Caco-2 (cell line): ENCODE measurements at places on chromosomes 2 and 18. TPM values are rescaled to one million over a fixed set of nuclear protein-coding genes. Genes with fewer than 3 reads are reported as not detected.

GRCh38 chr18:3842844-3843243 lies 392.9 kb downstream of the TGIF1 start:
- no peak for DNase-seq

DNA sequence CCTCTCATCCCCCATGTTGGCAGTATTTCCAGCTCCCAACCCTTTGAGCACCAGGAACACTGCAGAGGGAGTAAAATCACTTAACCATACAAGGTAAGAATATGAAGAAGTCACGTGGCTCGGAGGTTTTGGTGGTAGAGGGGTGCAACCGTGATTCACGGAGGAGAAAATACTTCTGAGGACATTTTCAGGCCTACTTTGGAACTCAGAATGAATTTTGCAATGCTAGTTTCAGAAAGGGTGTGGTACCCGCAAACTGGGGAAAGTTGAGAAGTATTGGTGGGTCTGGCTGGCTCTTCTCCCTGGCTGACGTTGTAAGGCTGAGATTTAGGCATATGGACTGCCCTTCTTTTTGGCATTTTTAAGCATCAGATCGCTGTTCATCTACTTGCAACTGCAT lies 442 bp downstream of the SERPINB5 start:
- no peak for DNase-seq

GRCh38 chr2:18477293-18477692 lies 83.2 kb downstream of the RDH14 start:
- DNase-seq: no peak

DNA sequence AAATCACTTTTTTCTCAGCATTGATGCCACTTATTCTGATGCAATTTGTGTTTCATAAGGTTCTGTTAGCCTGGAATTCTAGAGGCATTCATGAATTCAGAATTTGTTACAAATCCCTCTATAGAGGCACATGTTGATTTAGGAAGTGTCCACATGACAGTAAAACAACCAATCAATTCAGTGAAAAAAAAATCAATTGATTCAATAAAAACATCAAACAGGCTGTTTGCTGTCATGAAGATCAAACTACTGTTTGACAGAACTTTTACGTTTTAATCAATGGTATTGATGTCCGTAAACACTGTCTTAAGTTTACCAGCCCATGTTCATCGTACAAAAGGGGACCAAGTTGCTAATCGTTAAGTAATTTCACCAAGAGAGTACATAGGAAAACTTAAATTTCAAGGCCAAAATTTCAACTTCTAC lies 261.5 kb downstream of the FIGN start:
- DNase-seq: no peak

GRCh38 chr18:8765783-8766463 lies 60.6 kb downstream of the MTCL1 start:
- DNase-seq: no peak

GRCh38 chr2:38968021-38968420 lies 78.3 kb downstream of the ARHGEF33 start:
- no peak for DNase-seq

DNA sequence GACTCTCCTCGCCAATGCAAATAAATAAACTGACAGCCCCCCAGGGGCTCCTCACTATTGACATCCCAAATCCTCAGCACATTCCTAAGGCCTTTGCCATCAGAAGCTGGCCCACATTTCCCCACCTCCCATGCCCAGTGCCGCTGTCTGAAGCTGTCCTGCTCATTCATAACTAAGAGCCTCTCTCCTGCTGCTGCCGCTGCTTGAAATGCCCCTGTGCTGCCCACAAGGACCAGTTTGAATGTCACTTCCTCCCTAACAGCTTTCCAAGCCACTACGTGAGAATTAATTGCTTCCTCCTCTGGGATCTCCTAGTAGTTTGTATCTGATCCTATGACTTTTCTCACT lies 151.6 kb upstream of the CAPN13 start:
- no peak for DNase-seq

GRCh38 chr18:26480897-26481795 lies 67.2 kb downstream of the KCTD1 start:
- peak; percentile 26 for DNase-seq

GRCh38 chr2:161115605-161116380 lies 44.4 kb upstream of the TANK start:
- DNase-seq: peak; percentile 73

GRCh38 chr2:11708106-11708505 lies 38.1 kb upstream of the NTSR2 start:
- no peak for DNase-seq

DNA sequence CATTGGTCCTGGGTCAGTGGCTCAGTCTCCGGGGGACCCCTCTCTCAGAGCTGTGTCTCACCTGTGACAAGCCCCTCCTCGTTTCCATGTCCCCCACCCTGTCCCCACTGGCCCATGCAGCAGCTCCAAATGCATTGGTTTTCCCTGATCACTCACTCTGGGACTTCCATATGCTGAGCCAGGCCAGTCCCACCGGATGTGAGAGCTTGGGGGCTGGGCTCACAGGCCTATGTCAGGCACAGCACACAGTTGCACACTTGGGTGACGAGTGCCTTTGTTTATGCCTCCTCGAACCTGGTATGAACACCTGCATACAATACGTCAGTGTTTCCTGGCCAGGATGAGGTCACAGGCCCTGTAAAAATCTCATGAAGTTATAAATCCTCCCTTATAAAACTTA lies 232.5 kb downstream of the TFCP2L1 start:
- no peak for DNase-seq

DNA sequence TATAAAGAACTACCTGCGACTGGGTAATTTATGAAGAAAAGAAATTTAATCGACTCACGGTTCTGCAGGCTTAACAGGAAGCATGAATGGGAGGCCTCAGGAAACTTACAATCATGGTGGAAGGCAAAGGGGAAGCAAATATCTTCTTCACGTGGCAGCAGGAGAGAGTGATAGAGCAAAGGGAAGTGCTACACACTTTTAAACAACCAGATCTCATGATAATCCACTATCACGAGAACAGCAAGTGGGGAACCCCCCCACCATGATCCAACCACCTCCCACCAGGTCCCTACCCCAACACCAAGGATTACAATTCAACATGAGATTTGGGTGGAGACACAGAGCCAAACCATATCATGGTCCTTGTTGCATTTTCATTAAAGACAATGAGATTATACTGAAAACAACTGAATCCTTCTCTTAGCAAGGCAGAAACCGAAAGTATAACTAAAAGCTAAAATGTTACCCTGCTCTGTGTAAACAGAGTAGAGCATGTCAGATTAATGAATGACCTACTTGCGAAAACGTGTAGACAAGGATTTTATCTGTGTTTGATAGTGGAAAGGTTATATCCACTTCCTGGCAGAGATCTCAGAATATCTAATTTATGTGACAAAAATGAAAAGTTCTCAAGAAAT lies 60.1 kb upstream of the RBBP8 start:
- DNase-seq: no peak

The TMEM163 gene
- total RNA-seq: 3.2 and 4.1 TPM in 2 replicates

The MLPH gene
- not detected in 2 replicates for total RNA-seq

The GAL3ST2 gene
- total RNA-seq: 6.0 and 6.8 TPM in 2 replicates
